ENCODE measurements at places on chromosomes 12 and 14.
A peak's percentile ranks its signal among the peaks of the same experiment; 100 is the strongest.

DNA sequence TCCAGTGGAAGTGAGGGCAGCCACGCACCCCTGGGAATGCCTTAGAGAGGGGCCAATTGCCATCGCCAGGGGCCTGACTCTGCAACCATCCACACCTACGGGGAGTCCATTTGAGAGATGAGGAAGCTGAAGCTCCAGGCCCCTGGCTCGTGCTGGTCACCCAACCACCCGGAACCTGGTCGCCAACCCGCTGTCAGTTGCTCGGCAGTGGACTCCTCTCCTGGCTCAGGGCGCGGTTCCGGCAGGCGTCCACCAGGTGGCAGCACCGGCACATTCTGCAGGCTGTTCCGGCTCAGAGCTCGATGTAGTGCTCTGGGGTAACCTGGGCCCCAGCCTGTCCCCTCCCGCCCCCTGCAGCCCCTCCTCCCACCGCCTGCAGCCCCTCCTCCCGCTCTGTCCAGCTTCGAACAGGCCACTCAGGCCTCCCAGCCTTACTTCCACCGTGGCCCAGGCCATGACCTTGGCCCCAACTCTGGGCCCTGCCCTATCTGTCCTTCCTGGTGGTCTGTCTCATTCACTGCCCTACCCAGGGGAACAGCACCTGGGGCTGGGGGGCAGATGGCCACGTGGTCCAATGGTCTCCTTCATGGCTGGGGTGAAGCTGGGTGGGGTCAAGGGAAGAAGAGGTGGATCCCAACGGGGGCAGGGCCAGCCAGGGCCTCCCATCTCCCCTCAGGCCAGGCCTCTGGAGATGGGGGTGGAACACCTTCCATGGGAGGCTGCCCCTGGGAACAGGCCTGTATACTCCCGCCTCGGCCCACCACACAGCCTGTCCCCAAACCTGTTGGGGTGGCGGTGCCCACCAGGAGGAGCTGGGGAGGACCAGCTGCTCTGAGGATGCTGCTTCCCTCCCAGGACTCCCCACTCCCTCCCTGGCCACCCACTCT is 15.7 kb downstream of the SIVA1 start:
- peak; percentile 82 for DNase-seq

DNA sequence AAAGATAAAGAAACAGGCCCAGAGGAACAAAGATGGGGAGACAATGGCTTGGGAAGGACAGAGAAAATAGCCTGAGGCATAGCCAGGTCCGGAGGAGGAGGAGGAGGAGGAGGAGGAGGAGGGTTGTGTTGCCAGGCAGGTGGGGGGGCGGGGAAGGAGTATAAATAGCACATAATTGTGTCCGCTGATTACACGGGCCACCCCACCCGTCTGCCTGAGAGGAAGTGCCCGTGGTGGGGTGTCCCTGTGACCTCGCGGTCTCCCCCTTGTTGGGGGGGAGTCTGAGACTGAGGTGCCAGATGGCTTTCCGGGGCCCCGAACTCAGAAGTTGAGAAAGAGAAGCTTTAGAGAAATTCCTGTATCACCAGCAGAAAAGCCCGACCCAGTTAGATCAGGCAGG is 1.9 kb upstream of the SP7 start:
- DNase-seq: no peak

DNA sequence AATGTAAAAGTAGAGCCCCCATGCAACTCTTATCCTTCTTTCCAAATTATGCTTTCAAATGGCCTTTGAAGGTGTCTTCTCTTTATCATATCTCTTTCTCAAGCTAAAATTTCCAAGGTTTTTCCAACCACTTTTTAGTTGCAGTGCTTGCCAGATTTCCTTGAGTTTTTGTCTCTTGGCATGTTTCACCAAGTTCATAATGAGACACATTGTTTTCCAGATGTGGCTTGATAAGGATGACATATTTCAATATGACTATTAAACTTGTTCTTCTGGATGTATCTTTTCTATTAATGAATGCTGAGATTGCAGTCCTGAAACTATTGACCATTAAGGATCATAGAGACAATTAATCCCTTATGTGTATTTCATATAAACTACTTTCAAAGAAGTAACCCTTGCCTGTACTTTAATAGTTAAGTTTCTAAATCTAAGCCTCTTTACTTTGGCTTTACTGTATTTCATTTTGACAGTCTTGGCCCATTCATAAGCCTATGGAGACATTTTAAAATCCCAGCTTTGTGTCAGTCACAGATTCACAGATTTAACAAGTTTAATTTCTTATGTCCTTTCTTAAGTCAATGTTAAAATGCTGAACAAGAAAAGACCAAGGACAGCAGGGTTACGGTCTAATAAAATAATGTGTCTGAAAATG is 151.5 kb downstream of the LRFN5 start:
- no peak for DNase-seq

- no peak for DNase-seq
Observed at GRCh38 chr14:29222671-29223268, 456.2 kb downstream of the FOXG1 start.

- DNase-seq: no peak
Observed at GRCh38 chr12:115504306-115505290, 772.9 kb downstream of the MED13L start.

GRCh38 chr12:3507361-3507760 is 16.4 kb downstream of the PRMT8 start:
- no peak for DNase-seq

GRCh38 chr12:130546494-130546893 is 169.6 kb downstream of the RIMBP2 start:
- DNase-seq: no peak

GRCh38 chr12:28090835-28091234 is 99.4 kb upstream of the CCDC91 start:
- no peak for DNase-seq

DNA sequence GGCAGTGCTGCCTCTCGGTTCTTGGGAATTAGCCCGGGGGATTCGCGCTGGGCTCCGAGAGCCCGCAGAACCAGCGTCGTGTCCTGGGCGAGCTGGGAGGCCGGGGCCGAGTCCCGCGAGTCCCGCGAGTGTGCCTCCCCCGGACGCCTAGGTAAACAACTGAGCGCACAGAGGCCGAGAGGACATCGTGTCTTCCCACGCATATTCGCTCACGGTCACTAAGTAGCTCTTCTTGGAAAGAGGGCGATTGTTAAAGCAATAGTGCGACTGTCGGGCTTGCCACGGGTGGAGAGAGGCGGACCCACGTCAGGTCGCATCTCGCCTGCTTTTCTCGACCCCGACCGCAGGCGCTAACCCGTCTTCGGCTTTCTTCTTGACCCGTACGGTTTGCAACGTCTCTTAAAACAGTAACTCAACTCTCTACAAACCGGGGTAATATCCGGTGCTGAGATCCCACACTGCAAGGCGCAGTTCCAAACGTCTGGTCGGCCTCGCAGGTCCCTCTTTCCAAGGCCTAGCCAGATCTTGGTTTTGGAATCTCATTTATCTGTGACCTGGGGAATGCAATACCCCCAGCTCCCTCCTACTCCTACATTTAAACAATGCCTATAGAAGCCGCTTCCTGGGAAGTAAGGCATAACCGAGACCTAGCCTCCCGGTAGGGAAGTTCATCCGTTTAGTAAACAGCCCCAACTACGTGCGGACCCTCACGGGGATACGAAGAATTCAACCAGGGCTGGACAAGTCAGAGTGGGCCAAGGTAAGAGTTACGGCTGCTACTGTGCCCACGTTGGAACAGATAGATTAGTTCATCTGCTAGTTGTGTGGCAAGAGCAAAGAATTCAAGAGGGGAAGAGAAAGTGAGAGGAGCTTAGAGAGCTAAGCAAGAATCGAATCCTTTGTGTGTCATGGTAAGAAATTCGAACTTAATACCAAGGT is 736 bp upstream of the PHLDA1 start:
- DNase-seq: no peak

- no peak for DNase-seq
Observed at GRCh38 chr12:18446061-18446644, 184.8 kb downstream of the PIK3C2G start.

DNA sequence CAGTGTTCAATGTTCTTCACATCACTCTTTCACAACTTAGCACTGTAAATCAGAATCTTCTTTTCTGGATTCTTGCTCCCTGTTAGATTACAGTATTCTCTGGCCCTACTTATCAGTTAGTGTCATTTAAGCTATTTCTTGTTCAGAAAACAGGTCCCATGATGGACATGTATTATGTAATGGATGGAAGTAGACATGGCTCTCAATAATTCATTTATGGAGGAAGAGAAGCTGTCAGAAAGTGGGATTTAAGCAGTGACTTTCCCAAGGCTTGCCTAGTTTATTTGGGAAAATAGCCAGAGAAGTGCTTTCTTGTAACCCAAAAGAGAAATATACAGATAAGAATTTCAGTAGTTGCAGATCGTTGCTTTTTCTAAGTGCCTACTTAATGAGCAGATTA is 1.6 kb downstream of the ERC1 start:
- DNase-seq: no peak

DNA sequence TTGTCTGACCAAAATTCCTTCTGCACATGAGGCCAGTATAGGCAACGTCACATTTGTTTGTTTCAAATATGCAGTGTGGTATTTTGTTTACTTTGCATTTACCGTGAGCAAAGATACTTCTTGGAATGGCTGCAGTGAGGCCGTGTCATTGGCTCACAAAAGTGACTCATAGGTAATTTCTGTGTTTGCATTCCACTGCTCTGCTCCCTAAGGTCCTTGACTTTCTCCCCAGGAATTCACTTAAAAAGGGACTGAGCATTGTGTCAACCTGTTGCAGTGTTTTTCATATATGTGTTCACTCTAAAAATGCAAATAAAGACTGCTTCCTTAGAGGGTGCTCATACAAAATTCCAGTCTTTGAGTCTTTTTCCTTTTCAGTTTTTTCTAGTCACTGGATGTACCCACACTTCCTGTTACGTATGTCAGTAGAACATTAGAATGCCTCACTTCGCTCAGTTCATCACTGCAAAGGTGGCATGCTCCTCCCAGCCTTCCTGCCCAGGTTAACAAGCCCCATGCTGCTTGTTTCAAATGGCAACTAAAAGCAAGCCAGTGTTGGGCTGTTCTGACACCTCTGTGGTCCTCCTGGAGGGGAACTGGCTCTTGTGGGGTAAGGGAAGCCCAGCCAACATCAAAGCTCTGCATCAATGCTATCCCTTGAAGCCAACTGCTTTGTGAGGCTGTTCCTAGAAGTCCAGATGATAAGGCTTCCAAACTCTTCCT is 9.1 kb downstream of the C12orf76 start:
- peak; percentile 41 for DNase-seq
